ENCODE measurements at places on chromosomes 5 and 9.

DNA sequence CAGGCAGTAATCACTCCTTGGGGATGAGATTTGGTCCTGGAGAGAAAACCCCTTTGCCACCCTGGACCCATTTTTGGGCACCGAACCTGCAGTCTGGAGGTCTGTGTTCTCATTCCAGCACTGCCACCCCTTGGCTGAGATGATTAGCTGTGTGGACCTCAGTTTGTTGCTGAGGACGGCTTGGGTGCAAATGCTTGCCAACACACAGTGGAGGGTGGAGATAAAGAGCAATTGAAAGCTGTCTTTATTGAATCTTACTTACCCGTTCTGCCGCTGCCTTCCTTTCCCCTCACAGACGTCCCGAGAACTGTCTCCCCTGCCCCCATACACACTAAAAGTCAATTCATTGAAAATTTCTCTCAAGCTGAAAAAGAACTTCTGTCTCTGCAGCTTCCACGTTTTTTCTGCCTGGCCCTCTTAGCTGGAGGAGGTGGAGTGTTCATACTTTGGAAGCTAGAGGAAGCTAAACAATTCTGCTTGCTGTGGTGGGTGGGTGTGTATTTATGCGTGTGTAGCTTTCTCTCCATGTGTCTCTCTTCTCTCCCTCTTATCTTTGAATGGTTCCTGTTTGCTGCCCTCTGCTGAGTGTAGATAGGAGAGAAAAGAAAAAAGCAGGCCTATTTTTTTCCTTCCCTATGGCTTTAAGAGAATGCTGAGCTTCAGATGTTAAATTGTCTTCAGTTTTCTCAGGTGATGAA, 6.6 kb downstream of the GALNT10 start:
- no peak for DNase-seq

DNA sequence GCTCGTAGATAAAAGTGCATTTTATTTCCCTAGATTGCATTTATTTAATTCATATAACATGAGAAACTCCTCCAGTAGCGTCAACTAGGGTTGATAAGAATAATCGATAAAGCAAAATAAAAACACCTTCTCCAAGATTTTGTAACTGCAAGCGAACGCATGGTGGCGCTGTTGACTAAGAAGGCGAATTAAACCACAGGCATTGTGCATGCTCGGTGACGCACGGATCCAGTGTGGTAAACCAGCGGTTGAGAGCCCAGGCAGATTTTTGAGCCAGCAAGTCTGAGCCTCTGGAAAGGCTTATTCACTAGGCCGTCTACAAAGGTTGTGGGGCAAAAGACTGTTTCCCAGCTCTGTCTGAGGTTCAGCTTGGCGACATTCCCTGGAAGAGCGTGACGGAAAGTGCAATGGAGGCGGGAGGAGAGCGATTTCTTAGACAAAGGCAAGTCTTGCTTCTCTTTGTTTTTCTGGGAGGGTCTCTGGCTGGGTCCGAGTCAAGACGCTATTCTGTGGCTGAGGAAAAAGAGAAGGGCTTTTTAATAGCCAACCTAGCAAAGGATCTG, at the start of gene PCDHB3:
Gene PCDHB3 (plus strand): TSS at position 231 of the 563 bp plus-strand sequence. CDS start 177 bp downstream, at position 408.
- DNase-seq: no peak

GRCh38 chr5:89396278-89396954, 513.4 kb upstream of the MEF2C start:
- DNase-seq: no peak

DNA sequence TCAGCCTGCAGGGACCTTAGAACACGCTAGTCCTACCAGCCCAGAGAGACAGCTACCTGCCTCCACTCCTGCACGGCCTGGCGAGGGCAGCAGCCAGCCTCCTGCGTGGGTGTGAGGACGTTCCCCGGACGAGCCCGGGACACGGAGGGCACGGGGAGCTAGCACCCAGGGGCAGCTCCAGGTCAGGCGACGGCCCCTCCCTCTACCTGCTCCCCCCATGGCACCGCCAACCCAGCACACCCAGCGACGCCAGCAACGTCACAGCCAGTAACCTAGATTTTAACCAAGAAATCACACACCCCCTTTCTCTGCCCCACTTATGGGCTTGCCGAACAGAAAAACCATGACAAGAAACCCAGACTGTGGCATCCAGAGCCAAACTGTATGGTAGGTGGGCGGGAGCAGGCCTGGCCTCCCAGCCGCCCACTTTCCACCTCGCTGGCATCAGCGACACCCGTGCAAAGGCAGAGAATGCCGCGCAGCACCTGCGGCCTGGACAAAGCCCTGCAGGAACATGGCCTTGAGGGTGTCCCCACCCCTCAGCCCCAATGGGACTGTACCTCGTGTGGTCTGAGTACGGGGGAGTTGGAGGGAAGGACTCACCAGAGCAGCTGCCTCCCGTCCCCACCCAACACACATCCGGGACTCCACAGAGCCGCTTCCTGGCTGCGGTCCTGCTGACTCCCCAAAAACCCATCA, 47.9 kb downstream of the NACC2 start:
- DNase-seq: no peak

GRCh38 chr9:110997847-110998246, 40.4 kb downstream of the LPAR1 start:
- no peak for DNase-seq
